Stimulated activated CD8-positive, alpha-beta memory T cell treated with anti-CD3 and anti-CD28 coated beads, Interleukin-15, amount 100 ng/mL, for 48 hours (primary cell): ENCODE measurements at places on chromosomes 2 and 18.

- no peak for DNase-seq
Measured at GRCh38 chr18:58216071-58216481, 172.1 kb downstream of the NEDD4L start.

DNA sequence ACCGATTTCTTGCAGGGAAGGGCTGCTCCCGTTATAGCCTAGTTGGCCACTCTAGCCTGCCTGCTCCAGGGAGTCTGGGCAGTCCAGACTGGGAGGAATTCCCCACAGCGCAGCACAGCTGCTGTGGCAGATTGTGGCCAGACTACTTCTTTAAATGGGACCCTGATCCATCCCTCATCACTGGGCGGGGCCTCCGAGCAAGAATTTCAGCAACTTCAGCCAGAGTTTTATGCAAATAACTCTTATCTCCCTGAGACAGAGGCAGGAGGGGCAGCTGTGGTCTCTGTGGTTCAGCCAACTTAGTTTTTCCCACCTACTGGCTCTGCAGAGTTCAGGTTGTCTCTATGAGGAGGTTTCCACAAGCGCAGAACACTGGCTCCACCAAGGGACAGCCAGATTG is 1583.2 kb downstream of the SUCLG1 start:
- no peak for DNase-seq

GRCh38 chr2:45218931-45219339 is 209.7 kb upstream of the SIX2 start:
- no peak for DNase-seq

- no peak for DNase-seq
Measured at GRCh38 chr2:165957030-165957675, 3.6 kb upstream of the TTC21B start.

DNA sequence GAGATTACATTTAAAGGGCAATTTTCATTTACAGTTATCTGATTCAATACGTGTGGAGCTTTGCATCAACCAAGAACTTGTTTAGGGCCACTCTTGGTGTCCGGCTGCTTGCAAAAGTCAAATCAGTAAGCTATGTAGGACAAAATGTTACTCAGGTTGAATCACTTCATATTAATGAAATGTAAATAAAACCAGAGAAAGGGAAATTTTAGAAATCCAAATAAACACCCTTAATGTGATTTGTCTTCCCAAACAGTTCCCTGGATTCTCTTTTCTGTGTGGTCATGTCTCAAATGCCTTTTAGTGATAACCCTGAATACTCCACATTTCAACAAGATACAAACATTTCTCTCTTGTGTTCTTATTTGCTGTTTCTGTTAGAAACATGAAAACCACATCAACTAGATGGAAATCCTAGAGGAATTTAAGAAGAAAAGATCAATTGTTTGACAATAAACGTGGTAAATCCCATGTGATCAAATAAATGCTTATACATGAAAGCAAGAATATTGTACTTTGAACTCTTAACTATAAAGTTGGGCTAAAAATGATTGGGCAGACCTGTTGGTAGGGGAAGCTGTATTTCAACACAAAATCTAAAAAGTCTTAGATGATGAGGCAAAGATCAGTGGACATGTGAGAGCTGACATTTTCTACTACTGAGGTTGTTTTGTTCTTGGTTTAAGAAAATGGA is 101.3 kb downstream of the CDC42EP3 start:
- DNase-seq: no peak

GRCh38 chr2:124027182-124027581 is 2.1 kb downstream of the CNTNAP5 start:
- no peak for DNase-seq

DNA sequence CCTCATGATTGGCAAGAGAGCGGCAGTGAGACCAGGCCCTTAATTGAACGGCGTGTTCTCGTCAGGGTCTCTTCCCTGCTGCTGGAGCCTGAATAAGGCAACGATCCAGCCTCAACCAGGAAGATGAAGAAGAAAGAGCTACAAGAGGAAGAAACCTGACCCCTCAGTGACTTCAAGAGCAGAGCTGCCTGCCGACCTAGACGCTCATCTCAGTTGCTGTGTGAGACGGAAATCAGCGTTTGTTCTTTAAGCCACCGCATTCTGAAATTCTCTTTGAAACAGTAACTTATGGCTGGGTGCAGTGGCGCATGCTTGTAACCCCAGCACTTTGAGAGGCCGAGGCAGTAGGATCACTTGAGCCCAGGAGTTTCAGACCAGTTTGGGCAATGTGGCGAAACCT is 29.6 kb upstream of the KCNG3 start:
- no peak for DNase-seq

GRCh38 chr18:31789409-31789808 is 28.7 kb upstream of the SLC25A52 start:
- no peak for DNase-seq
